ENCODE measurements at places on chromosomes 6 and 20.

DNA sequence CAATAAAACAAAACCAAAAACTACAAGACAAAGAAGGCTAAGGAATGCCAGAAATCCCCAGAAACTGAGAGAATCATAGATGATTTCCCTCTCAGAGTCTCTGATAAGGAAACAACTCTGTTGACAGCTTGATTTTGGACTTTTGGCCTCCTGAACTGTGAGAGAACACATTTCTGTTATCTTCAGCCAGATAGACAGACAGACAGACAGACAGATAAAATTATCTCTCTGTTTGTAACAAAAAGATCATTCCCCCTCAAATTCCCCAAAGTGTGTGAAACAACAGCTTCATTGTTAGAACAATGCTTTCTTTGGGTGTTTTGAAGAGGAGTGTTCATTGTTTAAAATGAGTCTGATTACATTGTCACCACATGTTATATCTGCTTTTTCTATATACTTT is 148.2 kb downstream of the BCKDHB start:
- no peak for DNase-seq

- DNase-seq: no peak
Observed at GRCh38 chr20:17757496-17757895, 57.7 kb downstream of the BANF2 start.

GRCh38 chr20:5714261-5715041 is 35.8 kb upstream of the SHLD1 start:
- DNase-seq: no peak

DNA sequence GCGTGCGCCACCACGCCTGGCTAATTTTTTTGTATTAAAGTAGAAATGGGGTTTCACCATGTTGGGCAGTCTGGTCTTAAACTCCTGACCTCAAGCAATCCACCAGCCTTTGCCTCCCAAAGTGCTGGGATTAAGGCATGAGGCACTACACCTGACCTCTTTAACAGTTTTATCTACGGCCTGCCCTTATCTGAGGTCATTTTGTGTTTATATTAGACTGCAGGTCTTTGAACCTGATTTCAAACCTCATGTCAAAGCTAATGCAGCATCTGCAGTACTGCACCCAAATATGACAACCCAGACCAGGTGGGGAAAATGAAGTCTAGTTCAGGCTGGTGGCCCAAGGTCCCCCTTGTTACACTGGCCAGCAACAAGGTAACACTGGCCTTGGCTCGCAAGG is 89.3 kb upstream of the ARMC2 start:
- DNase-seq: no peak

GRCh38 chr20:7935027-7935551 is 5.2 kb downstream of the HAO1 start:
- peak; percentile 0 for DNase-seq

DNA sequence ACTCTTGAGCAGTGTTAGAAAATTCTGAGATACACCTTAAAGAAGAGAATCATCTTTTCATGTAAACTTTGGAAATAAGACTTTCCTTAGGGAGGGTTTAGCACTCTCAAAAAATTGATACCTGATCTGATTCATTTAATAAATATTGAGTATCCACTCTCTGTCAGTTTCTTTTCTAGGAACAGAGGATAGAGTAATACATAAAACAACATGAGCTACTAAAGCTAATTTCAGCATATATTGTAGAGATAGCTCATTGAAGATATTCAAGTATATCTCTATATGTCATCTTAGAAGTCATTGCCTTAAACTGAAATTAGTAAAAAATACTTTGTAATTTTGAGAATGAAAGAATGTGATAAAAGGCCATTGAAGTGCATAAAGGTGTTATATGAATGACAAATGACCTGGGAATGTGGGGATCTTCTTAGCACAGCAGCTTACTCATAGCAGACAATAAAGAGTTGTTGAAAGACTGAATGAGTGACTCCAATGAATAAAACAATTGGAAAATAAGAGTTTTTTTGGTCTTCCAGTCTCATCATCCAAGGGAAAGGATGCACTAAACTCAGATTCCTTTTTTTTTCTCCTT is 29.2 kb downstream of the RHAG start:
- no peak for DNase-seq

DNA sequence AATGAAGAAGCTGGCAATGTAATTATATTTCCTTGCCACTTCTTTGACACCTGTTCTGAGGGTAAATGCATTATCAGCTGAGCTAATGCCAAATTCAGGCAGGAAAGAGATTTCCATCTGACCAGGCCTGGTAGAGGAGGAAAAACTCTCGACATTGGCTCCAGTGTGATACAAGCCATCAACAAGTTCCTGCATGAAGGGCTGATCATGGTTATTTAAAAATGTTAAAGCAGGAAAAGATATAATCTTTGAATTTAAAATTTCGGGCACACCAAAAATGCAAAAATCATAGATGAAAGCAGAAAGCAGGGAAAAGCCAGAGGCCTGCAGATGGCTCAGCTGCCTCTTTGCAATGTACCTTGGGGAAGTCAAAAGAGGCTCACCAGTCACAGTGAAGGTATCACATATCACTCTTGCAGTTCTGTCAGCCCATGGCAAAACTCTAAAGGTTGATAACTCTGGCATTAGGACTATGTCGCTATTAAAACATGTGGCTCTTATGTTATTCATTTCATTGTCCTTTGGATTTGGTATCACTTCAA is 39.1 kb downstream of the LGSN start:
- no peak for DNase-seq

DNA sequence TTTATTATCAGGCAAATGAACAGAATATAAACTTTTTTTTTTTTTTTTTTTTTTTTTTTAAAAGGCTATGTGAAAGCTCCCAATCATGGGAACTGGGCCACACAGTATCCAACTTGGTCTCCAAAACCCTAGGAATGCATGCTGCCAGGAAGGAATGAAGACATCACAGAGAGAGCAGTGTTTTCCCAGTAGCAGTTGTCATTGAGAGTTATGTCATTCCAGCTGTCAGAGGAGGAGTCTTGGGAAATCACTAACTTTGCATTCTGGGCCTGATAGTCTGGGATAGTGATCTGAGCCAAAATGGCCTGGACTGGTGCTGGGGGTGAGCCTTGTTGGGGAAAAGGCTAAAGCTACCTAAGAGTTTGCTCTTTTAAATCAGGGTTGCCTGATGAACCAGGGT is 231.3 kb upstream of the MAP3K7 start:
- DNase-seq: no peak

- no peak for DNase-seq
Observed at GRCh38 chr6:101236709-101237108, 156.8 kb upstream of the GRIK2 start.

GRCh38 chr6:129686941-129687627 is 22.9 kb downstream of the ARHGAP18 start:
- no peak for DNase-seq

DNA sequence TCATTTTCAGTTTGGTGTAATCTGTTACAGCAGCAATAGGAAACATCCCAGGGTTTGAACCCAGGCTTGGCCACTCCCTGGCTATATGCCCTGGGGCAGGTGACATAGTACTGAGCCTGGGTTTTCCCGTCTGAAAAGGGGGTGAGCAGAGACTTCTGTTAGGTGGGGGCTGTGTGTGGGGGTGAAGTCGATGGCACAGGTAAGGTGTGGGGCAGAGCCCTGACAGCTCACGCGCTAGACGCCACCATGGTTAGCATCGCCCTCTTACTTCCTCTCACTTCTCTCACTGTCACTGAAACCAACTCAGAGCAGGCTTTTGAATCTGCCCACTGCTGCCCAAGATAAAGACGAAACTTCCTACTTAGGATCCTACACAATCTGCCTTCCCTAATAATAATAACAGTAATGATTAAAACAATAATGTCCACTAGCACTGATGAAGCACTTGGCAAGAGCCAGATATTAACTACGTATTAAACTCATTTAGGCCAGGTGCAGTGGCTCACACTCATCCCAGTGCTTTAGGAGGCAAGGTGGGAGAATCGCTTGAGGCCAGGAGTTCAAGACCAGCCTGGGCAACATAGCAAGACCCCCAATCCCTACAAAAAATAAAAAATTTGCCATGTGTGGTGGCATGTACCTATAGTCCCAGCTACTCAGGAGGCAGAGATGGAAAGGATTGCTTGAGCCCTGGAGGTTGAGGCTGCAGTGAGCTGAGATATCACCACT is 117.9 kb upstream of the PTPN1 start:
- no peak for DNase-seq

DNA sequence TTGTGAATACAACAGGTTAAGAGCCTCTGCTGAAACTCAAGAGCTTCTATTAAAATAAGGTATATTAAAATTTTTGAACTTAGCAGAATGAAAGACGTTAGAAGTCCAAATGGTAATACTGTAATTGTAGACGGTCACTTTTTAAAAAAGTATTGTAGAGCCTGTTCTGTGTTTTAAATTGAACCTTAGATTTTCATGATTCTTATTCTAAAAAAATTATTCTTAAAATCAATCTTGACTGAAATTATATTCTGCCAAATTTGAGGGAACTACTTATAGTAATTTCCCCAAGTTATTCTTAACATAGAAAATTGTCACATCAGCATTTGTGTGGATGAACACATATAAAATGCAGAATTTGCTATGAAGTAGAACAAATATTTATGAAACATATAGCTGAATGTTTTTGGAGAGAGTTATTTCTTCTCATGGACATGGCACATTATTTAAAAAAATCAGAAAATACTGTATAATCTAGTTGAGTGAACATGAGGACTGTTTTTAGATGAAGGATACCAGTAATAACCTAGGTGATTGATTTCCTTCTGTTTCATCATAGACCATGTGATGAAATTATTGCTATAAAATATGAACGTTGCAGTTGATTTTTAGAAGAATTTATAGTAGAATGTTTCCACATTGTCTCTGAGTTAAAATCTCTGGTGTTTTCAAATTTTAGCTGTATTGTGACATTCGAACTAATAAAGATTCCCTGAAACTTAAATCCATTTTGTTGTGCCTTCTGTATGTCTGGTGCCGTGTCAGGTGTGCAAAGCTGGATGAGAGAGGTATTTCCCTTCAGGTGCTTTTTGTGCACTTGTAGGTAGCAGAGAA is 2.8 kb downstream of the TBPL1 start:
- DNase-seq: no peak

DNA sequence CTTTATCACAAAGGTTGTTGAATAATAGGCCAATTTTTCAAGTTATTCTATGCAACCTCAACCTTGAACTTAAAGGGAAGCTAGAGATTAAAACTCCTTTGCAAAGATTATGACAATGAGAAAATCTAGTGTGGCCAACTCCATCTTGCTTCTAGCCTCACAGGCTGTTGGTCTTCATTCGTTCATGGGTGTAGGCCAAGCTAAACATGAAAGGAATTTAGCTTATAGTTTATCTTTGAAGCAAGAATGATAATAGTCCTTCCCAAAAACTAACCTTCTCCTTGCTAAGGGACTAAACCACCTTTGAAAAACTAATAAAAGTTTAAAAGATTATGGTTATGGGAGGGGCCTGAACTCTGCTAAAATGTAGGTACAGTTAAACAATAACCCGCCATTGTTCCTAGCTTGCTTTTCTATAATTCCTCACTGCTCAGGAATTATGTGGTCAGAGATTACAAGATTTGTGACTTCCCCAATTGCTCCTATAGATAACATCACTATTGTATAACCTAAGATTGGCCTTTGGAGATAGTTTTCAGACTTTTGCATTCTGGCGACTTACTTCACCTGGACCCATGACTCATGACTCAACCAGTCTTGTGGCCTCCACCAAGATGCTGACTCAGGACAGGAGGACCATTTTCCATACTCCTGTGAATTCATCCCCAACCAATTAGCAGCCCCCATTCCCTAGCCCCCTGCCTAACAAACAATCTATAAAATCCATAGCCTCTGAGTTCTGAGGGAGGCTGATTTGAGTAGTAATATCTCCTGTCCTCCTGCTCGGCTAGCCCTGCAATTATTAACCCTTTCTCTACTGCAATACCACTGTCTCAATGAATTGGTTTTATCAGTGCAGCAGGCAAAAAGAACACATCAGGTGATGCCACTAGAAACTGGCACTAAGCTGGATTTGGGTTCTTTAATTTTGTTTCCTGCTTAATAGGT is 154.5 kb downstream of the CD83 start:
- DNase-seq: no peak

- no peak for DNase-seq
Observed at GRCh38 chr6:130602151-130602770, 224.9 kb upstream of the SMLR1 start.

GRCh38 chr6:89487864-89488263 is 54.9 kb downstream of the ANKRD6 start:
- no peak for DNase-seq
